Spleen (tissue), 13 donors: ENCODE measurements at places on chromosomes 13 and 19. TPM values are rescaled to one million over a fixed set of nuclear protein-coding genes. Genes with fewer than 3 reads are reported as not detected.
A peak's percentile ranks its signal among the peaks of the same experiment; 100 is the strongest.

- no peaks in the 10 kb centered on the region for H3K36me3 ChIP-seq
- no peak for DNase-seq
- no peaks in the 10 kb centered on the region for H3K4me1 ChIP-seq
- H3K27ac ChIP-seq = no peak overlapping the region
Measured at GRCh38 chr19:41978470-41978869, 15.6 kb downstream of the ATP1A3 start.

GRCh38 chr13:97810152-97810551 is 143.3 kb upstream of the IPO5 start:
- no peaks in the 10 kb centered on the region for H3K4me1 ChIP-seq
- no peaks in the 10 kb centered on the region for H3K27me3 ChIP-seq
- no peak for DNase-seq
- H3K27ac ChIP-seq = no peak overlapping the region
- no peak overlapping the region for H3K4me3 ChIP-seq

DNA sequence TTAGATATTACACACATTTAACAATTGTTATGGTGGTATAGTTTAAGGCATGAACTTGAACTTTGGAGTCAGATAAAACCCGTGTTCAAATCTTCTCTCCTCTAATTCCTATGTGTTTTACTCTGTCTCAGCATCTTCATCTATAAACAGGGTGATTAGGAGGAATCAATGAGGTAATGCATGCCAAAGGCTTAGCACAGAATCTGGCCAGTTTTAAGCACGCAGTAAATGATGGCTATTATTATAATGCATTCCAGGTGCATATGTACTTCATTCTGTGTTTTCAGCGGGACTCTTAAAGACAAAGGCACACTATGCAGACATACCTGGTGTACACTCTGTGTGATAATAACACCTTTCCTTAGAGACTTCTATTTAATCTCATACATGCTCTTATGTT is 88.0 kb upstream of the FRY start:
- H3K27ac ChIP-seq = no peak overlapping the region
- H3K4me3 ChIP-seq = no peak overlapping the region
- H3K36me3 ChIP-seq = no peaks in the 10 kb centered on the region
- peaks cover 6% of the 10 kb centered on the region for H3K4me1 ChIP-seq
- no peak for DNase-seq

- no peaks in the 10 kb centered on the region for H3K36me3 ChIP-seq
- peaks cover 40% of the 10 kb centered on the region for H3K4me1 ChIP-seq
- peak overlapping the region; percentile 81 for H3K27ac ChIP-seq
- no peak overlapping the region for H3K4me3 ChIP-seq
Measured at GRCh38 chr13:32045982-32046785, 14.6 kb downstream of the FRY start.

DNA sequence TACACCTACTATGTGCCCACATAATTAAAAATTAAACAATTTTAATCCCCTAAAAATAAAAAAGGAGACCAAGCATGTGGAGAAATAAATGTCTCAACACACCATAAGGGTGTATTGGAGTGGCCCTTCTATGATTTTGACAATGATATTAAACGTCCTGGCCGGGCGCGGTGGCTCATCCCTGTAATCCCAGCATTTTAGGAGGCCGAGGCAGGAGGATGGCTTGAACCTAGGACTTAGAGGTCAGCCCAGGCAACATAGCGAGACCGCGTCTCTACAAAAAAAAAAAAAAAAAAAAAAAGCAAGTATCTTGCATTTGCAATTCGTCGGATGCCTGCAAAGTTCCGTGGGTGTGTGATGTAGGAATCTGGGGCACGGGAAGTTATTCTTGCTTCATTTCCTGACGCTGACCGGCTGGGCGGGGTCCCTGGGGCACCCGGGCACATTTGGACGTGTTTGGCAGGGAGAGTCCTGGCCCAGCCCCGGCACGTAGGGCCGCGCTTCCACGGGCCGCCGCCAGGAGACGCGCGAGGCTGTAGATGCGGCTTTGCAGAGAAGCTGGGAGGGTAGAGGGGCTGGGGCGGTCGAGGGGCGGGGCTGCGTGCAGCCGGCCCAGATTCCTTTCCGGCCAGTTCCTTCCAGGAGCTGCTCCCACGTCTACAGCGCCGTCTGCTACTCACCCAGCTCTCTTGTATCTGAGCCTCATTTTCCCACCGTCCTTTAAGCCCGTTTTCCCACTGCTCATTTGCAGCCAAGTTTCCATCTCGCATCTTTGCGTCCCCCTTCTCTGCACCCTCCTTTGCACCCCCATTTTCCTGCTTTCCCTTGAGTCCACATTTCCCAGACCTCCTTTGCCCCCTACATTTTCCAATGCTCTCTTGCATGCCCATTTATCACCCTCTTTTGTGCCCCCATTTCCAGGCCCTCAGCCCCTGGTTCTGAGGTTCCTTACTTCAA is 2.2 kb upstream of the TSPAN16 start:
- H3K27ac ChIP-seq = peak overlapping the region; percentile 86
- no peaks in the 10 kb centered on the region for H3K27me3 ChIP-seq
- peak; percentile 97 for DNase-seq

GRCh38 chr19:40661616-40662015 is 28.8 kb downstream of the NUMBL start:
- DNase-seq = no peak
- H3K4me3 ChIP-seq = no peak overlapping the region
- H3K4me1 ChIP-seq = peaks cover 22% of the 10 kb centered on the region

GRCh38 chr19:19860756-19861390 is 4.8 kb upstream of the ZNF253 start:
- peak overlapping the region; percentile 34 for H3K4me3 ChIP-seq
- no peaks in the 10 kb centered on the region for H3K27me3 ChIP-seq
- peak; percentile 76 for DNase-seq
- no peaks in the 10 kb centered on the region for H3K36me3 ChIP-seq
- no peaks in the 10 kb centered on the region for H3K4me1 ChIP-seq

GRCh38 chr13:52599848-52600603 is 42.2 kb upstream of the HNRNPA1L2 start:
- H3K4me3 ChIP-seq = peak overlapping the region; percentile 82
- peaks cover 21% of the 10 kb centered on the region for H3K27me3 ChIP-seq
- peaks cover 22% of the 10 kb centered on the region for H3K4me1 ChIP-seq

GRCh38 chr13:45602183-45603170 is 13.1 kb downstream of the ERICH6B start:
- no peak overlapping the region for H3K4me3 ChIP-seq
- H3K27me3 ChIP-seq = no peaks in the 10 kb centered on the region
- no peaks in the 10 kb centered on the region for H3K4me1 ChIP-seq
- H3K36me3 ChIP-seq = no peaks in the 10 kb centered on the region
- no peak overlapping the region for H3K27ac ChIP-seq
- DNase-seq = no peak

DNA sequence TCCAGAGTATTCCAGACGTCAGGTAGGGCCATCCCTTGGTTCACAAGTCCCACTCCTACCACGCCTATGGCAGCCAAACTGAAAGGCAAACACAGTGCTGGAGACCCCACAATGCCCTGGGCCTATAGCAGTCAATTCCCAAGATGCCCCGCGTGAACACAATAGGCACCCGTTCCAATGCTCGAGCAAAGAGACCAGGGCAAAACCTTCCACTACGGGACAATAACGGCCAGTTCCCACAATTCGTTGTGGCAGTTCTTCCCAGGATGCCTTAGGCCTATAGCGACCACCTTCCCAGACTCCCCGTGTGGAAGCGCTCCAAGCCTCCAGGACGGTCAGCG is 538 bp downstream of the ZNF428 start:
- H3K27me3 ChIP-seq = no peaks in the 10 kb centered on the region
- H3K36me3 ChIP-seq = no peaks in the 10 kb centered on the region
- H3K4me3 ChIP-seq = peak overlapping the region; percentile 56
- no peak for DNase-seq
- peak overlapping the region; percentile 96 for H3K27ac ChIP-seq

GRCh38 chr13:80408270-80408669 is 67.3 kb upstream of the SPRY2 start:
- no peak overlapping the region for H3K4me3 ChIP-seq
- no peak for DNase-seq
- no peaks in the 10 kb centered on the region for H3K27me3 ChIP-seq
- no peaks in the 10 kb centered on the region for H3K4me1 ChIP-seq
- H3K27ac ChIP-seq = no peak overlapping the region

GRCh38 chr19:45474606-45475521 is 7.1 kb downstream of the FOSB start:
- no peak for DNase-seq
- H3K27ac ChIP-seq = no peak overlapping the region
- no peak overlapping the region for H3K4me3 ChIP-seq

DNA sequence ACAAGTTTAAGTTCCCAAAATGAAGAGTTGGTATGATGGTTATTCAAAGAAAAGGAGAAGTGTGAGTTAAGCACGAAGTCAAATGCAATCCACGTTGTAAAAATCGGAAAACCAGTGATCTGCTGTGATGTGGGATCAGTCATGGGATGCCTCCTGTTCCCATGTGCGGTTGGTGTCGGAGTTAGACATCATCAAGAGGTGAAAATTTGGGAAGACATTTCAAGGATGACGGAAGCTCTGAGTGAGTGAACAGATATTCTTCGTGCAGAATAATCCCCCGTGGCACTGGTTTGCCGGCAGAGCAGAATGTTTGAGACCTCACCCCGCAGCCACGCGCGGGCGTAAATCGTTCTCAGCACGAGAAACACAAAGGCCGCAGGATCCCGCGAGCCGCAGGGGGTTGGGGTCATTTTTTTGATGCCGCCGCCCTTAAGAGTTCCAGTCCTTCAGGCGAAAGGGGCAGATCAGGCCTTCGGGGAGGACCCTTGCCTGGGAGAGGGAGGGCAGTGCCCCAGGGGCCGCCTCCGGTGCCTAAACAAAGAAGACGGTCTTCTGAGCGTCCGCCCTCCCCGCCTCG is 13.7 kb upstream of the SOX1 start:
- H3K27me3 ChIP-seq = peaks cover 62% of the 10 kb centered on the region
- DNase-seq = no peak
- H3K27ac ChIP-seq = no peak overlapping the region
- H3K4me1 ChIP-seq = peaks cover 47% of the 10 kb centered on the region

Gene ADGRE1
- total RNA-seq = 20.1 TPM

Gene CNFN
- 2.8 TPM for total RNA-seq

Gene PSG6
- total RNA-seq = not detected

Gene C19orf85
- total RNA-seq = not detected

Gene CYP4F11
- total RNA-seq = not detected

Gene NDUFA11
- 156 TPM for total RNA-seq

Gene IGSF23
- total RNA-seq = not detected

Gene APC2
- total RNA-seq = 0.22 TPM

Gene COL4A2
- 364 TPM for total RNA-seq

Gene ZNF681
- 4.8 TPM for total RNA-seq
